CD4-positive, alpha-beta T cell treated with Interleukin-6 at 100 ng/mL for 8 hours (primary cell): ENCODE measurements at places on chromosomes 2 and 18.
A peak's percentile ranks its signal among the peaks of the same experiment; 100 is the strongest.

DNA sequence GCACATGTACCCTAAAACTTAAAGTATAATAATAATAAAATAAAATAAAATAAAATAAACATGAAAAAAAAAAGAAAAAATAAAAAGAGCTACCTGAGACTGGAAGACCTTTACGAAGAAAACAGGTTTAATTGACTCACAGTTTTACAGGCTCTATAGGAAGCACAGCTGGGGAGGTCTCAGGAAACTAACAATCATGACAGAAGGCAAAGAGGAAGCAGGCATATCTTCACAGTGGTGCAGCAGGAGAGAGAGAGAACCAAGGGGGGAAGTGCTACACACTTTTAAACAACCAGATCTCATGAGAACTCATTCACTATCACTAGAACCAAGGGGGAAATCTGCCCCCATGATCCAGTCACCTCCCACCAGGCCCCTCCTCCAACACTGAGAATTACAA, 379.3 kb upstream of the VWC2L start:
- no peak for DNase-seq

DNA sequence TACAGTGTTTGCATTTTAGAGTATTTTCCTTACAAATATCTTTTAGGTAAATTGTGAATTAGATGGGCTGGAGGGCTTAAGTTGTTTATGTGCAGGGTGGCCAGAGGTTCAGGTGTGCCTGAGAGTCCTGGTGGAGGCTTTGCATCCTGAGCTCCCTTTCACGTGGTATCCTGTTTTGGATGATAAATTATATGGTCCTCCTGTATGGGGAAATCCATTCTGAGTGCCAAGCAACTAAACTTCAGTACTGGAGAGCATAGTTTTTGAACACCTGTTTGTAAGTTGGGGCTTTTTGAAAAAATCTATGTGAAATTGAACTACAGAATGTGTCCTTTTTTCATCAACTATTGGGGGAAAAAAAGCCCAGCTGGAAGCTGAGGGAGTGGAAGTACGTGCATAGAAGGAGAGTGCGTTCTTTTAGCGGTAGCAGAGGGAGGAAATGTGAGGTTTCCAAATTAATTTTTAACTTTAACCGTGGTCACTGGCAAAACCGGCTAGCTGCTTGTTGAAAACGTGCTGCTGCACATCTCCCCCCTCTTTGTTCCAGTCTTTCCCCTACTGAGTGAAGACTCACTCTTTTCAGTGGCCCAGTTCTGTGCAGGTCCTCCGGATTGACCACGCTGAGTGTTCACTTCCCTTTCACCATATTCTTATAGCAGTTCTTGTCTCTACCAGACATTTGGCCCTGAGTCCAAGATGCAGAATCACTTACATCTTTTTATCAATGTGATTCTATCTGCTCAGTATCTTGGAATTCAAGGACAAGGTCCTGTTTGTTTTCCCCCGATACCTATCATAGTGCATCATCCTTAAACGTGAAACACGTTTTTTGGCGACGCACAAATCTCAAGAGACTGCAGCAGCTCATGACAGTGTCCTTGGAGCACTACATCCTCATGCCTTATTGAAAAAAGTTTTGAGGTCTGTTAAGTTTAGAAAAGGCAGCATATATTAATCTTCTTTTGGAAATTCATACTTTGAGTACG, 15.3 kb downstream of the CNOT11 start:
- no peak for DNase-seq

DNA sequence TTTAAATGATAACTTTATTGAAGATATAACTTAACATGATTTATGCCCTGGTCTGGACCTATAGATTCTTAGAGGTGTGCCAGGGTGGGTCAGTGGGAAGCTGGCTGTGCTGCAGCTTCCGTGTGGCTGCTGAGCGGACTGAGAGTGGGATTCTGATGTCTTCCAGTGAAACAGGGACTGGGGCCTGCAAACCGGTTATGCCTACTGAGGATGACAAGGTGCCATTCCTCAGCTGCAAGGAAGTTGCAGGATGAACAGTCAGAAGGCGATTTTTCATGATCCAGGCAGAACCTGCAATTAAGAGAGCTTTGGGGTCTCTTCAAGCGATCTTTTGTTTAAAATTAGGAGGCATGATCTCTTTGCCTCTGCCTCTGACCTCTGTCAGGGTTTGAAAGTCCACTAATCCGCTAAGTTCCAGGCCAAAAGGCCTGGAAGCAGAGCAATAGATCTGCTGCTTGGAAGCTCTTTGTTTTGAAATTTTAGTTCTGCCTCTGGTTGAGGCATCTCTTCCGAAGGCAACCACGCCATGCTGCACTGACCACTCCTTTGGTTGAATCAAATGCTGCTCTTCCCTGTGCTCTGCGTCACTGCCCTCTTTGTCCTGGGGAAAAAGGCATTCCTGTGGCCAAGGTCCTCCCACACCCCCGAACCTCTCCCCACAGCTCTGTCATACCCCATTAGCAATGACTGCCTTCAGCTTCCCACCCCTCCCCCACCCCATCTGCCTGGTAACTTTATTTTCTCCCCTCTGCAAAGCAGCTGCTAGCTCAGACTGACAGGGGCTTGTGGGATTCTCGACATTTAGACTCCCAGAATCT, 2.0 kb downstream of the TMEM169 start:
- no peak for DNase-seq

- no peak for DNase-seq
Observed at GRCh38 chr2:3641181-3641580, 16.8 kb upstream of the ALLC start.

GRCh38 chr2:215377283-215377682, 58.6 kb downstream of the FN1 start:
- DNase-seq: no peak

DNA sequence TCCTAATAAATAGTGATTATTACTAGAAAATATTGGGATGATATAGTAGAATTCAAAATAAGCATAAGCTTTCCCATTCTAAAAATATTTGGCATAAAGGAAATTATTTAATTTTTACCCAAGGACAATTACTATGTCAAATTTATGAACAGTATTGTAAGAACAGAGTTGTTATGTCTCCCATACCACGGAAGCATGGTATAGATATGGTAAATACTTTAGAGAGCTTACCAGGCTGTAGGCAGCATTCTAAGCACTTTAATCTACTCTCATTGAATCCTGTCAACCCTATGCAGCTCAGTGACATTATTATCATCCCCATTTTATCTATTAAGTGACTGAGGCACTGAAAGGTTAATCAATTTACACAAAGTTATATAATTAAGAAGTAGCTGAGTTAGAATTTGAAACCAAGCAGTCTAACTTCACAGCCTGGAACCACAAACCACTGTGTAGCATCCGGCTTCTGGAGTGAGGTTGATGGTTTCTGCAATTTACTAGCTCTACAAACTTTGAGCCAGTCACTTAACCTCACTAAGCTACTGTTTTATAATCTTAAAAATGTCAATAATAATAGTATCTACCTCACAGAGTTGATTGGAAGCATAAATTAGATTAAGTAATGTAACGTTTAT, 323.7 kb downstream of the ARHGAP15 start:
- DNase-seq: peak; percentile 48

DNA sequence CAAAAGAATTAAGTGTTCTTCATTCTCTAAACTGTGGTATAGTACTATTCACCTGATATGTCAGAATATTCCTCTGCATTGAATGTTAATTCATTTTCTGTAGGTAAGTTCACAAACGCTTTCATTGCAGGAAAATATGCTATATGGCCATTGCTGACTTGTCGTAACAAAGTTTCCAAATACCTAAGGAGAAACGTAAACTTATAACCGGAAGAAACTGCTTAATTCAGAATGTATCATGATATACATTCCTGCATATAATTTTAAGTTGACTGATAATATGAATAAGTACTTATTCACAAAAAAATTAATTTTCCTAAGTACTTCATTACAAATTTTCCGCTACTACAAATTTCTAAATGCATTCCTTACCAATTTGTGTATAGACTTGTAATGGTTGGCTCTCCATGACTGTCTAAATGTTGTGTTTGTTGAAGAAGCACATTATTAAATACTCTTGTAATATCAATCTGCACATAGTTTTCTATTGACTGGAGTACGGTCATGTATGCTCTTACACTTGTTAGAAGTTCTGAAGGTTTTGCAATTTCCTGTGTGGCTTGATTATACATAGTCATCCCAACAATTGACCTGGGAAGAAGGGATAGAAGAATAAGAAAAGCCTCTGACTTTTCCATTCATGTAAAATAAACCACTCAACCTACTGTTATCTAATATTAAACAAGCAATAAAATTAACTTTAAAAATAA, 85.4 kb downstream of the NCKAP1 start:
- no peak for DNase-seq

GRCh38 chr2:239298116-239298804, 102.6 kb downstream of the HDAC4 start:
- peak; percentile 84 for DNase-seq

DNA sequence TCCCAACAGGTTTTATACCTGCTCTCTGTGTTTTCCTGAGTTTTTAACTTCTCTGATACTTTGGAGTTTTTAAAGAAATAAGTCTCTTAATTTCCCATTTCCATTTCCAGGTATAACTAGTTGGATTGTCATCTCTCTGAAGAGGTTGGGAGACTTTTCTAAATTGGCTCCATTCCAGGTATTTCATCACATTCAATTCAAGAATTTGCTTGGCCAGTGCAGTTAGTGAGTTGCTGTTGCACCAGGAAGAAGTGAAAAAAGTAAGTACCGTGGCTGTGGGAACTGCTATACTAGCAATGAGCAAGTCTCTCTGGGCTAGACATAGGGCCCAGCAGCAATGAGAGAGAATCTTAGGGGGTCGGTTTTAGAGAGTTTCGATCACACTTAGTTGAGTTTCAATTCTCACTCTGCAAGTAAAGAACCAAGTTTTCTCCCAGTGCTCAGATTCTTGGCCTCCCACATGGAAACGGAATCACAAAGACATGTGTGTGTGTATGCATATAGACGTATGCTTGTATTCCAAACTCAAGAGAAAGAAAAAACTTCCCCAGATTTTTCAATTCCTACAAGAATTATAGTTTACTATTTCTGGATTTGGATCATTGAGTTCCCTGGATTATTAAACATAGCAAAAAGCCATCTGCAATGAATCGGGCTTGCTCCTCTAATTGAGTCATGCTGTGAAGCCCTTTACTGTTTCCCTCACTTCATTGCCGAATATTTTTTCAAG, 894.4 kb downstream of the BCL11A start:
- no peak for DNase-seq

- DNase-seq: no peak
Observed at GRCh38 chr2:202529389-202529788, 105.4 kb upstream of the FAM117B start.

DNA sequence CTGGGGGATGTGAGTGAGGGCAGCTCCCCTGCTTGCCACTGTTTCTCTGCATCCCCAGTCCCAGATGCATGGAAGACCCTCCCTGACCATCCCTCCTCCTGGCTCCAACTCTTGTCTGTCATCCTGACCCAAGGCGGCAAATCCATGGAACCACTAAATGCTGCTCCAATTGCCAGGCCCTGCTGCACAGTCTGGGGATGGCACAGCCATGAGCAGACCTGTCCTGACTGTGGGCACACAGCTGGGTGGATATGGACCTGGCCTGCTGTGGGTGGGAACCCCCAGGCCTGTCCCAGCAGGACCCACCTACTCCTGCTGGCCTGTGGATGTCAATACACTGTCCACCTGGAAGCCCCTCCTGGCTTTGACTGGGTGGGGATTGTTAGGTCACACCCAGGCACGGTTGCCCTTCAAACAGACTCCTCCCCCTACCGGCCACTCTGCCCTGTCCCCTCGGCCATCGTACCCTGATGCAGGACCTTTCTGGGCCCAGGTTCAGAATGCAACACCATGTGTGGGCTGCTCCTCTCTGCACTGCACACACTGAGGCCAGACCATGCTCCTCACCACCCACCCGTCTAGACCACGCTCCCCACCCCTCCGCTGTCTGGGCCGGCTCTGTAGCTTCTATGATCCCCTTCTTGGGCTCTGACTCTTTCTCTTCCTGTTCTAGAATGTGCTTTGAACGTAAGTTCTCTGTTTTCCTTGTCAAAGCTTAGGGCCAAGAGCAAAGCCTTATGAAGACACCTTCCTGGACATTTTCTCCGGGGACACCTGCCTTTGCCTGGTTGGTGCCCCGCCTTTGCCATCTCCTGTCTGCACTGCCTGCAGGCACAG, 57.9 kb downstream of the INPP5D start:
- no peak for DNase-seq

DNA sequence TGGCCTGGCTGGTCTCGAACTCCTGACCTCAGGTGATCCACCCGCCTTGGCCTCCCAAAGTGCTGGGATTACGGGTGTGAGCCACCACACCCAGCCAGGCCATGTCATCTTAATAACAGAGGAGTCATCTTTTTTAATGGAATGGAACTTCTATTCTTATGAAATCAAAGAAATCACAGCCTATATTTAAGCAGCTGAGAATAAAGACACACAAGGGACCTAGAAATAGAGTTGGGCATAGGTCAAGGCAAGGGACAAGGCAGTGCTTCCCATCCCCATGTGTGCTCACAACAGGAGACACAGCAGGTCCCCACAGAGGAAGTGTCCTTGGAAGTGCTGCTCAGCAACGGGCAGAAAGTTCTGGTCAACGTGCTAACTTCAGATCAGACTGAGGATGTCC, 3.2 kb downstream of the SNX17 start:
- DNase-seq: no peak

DNA sequence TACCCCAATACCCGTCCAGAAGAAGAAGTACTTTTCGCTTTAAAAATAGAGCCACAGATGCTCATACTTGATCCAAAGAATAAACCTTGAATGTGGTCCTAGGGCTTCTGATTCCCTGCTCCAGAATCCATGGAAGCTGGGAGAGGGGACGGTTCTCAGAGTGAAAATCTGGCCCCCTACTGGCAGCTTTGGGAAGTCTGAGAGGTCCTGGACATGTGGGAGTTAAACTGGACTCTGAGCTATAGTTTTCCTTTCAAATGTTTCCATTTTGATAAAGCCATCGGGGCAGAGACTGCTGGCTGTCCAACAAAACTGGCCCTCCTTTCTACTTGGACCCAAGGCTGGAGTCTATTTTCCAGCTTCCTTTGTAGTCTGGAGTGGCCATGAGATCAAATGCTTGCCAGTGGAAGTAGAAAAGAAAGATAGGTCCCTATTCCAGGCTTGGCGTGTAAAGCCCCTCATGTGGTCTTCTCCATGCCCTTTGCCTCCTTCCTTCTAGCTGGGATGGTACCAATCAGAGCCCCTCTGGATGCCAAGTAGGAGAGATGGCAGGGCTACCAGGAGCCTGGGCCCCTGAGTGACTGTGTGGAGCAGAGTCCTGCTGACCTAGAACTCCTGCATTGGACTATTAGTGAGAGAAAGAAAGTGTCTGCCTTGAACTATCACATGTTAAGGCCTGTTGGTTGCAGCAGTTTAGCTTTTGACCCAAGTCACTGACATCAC, 37.7 kb upstream of the TBC1D8 start:
- no peak for DNase-seq

- no peak for DNase-seq
Observed at GRCh38 chr2:13652531-13653313, 936.0 kb downstream of the TRIB2 start.

GRCh38 chr2:180876506-180876905, 103.9 kb upstream of the UBE2E3 start:
- no peak for DNase-seq

DNA sequence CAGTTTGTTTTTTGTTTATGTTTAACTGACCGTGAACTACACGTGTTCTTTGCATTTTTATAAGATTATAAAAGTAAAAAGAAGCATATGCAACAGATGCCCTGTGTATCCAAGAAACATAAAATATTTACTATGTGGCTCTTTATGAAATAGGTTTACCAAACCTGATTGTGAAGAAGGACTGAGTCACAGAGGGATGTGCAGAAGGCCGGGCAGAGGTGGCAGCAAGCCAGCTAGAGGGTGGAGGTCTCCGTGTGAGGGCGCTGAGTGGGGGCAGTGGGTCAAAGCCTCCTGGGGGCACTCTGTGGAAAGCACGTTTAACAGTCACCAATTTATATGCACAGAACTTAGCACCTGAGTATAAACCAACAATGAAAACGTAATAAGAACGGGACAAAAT, 97.2 kb downstream of the TMEM18 start:
- DNase-seq: no peak

GRCh38 chr2:109203246-109204011, 74.4 kb downstream of the SH3RF3 start:
- no peak for DNase-seq
